Stimulated activated CD4-positive, alpha-beta T cell treated with anti-CD3 and anti-CD28 coated beads, Interleukin-15, amount 100 ng/mL, for 48 hours (primary cell): ENCODE measurements at places on chromosomes 1 and 21.

- no peak for DNase-seq
Measured at GRCh38 chr1:181406989-181407388, 76.3 kb upstream of the CACNA1E start.

GRCh38 chr1:21938732-21939538, 1.8 kb upstream of the HSPG2 start:
- DNase-seq = no peak

- DNase-seq = no peak
Measured at GRCh38 chr1:164764333-164764732, 205.3 kb downstream of the PBX1 start.

DNA sequence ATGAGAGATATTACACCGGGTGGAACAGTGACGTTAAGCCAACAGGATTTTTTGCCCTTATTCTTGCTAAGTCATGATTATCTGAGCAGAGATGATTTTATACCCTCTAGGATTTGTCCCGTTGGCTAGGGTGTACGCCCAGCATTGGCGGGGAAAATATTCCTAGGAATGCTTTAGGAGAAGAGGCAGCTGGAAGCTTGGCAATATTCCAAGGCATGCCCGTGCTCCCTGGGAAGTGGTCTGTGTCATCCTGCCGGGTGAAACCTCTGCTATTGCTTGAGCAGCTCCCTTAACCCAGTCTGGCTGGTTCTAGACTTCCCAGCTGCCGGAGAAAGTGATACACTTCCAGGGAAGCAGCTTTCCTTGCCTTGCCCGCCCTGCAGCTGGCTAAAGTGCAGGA, 16.2 kb downstream of the CHRNB2 start:
- no peak for DNase-seq

GRCh38 chr1:65412256-65412983, 8.0 kb upstream of the LEPR start:
- no peak for DNase-seq

- DNase-seq = no peak
Measured at GRCh38 chr1:109816175-109816811, 52.6 kb upstream of the EPS8L3 start.
